ENCODE measurements at places on chromosomes 12 and 14. TPM values are rescaled to one million over a fixed set of nuclear protein-coding genes. Genes with fewer than 3 reads are reported as not detected.

DNA sequence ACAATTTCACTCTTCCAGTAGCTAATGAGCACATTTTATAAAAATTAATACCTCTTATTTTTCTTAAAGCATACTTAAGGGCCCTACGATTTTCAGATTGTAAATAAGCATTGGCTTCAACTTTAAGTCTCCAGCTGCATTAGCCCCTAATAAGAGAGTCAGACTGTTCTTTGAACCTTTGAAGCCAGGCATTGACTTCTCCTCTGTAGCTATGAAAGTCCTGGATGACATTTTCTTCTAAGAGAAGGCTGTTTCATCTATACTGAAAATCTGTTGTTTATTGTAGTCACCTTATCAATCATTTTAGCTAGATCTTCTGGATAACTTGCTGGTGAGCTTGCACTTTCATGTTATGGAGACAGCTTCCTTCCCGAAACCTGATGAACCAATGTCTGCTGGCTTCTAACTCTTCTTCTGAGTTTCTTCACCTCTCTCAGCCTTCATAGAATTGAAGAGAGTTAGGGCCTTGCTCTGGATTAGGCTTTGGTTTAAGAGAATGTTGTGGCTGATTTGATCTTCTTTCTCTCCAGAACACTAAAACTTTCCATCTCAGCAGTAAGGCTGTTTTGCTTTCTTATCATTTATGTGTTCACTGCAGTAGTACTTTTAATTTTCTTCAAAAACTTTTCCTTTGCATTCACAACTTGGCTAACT lies 377.1 kb upstream of the RGS6 start:
- peaks cover 1% of the 10 kb centered on the region for H3K27me3 ChIP-seq
- H3K27ac ChIP-seq: no peak overlapping the region
- peaks cover 17% of the 10 kb centered on the region for H3K4me1 ChIP-seq
- no peaks in the 10 kb centered on the region for H3K36me3 ChIP-seq
- no peak for DNase-seq

DNA sequence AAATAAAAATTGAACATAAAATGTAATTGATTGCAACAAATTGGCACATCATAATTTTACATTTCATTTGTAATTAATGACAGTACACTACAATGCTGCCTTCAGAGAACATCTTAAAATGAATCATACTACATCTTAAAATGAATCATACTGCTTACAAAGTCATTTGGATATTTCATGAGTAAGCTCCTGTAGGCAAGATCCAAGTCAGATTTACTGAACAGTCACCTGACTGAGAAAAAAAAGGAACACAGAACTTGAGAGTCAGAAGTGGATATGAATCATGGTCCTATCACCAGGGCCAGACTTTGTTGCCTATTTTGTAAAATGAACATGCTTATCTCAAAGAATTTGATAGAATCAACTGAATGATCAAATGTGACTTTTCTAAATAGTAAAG lies 32.7 kb upstream of the FBLN5 start:
- no peaks in the 10 kb centered on the region for H3K4me1 ChIP-seq
- DNase-seq: no peak
- H3K36me3 ChIP-seq: peaks cover 18% of the 10 kb centered on the region
- H3K27ac ChIP-seq: no peak overlapping the region
- no peak overlapping the region for H3K4me3 ChIP-seq
- peaks cover 1% of the 10 kb centered on the region for H3K27me3 ChIP-seq

DNA sequence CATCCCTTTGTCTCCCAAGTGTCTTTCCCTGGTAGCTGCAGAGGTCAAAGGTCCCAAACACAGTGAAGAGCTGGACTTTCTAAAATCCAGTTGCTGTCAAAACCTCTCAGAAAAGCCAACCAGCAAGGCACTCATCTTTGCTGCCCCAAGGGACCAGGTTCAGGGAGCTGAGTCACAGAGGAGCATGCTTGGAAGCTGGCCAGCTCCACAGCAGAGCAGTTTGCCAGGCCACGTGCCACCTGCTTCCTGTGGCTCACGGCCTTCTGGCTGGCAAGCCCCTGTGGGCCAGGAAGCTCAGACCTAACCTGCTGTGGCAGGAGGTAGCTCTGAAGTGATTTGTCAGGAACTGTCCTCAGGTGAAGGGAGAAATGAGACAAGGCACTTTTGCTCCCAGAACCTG lies 3.6 kb downstream of the ISCU start:
- H3K4me1 ChIP-seq: peaks cover 10% of the 10 kb centered on the region
- H3K36me3 ChIP-seq: peaks cover 33% of the 10 kb centered on the region
- no peak for DNase-seq
- peak overlapping the region; percentile 17 for H3K4me3 ChIP-seq

Gene CCDC175
- not detected for total RNA-seq

DNA sequence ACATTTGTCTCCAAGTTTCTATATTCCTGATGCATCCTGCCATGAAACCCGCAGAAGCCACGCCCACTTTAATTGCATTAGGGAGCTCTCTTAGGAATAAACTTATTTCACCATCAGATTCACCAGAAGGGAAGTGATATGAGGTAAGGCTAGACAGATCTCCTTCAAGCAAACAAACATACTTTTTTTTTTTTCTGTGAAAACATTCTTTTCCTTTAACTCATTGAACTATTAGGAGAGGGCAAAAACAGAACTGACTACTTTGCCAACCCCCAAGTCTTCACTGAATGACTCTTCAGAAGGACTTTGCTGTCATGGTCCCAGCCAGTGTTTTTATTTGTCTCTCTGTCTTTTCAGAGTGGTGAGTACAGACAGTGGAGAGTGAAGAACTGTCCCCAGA lies 48.4 kb downstream of the GTF2A1 start:
- H3K27ac ChIP-seq: no peak overlapping the region
- peaks cover 10% of the 10 kb centered on the region for H3K4me1 ChIP-seq
- H3K36me3 ChIP-seq: no peaks in the 10 kb centered on the region
- H3K27me3 ChIP-seq: peaks cover 2% of the 10 kb centered on the region

- H3K4me3 ChIP-seq: no peak overlapping the region
- H3K27me3 ChIP-seq: peaks cover 4% of the 10 kb centered on the region
- no peak for DNase-seq
- no peak overlapping the region for H3K27ac ChIP-seq
- no peaks in the 10 kb centered on the region for H3K36me3 ChIP-seq
Measured at GRCh38 chr14:100733152-100733850, 6.6 kb downstream of the DLK1 start.

Measured in endothelial cell (in vitro differentiated cells).